Posterior vena cava (tissue), 2 donors: ENCODE measurements at places on chromosomes 7 and 10. TPM values are rescaled to one million over a fixed set of nuclear protein-coding genes. Genes with fewer than 3 reads are reported as not detected.

ZNF804B gene
- total RNA-seq: not detected

C10orf62 gene
- total RNA-seq: 0.19 TPM

PTER gene
- 5.4 TPM for total RNA-seq

UPK3B gene
- 1.1 TPM for total RNA-seq

PNLIPRP2 gene
- total RNA-seq: 1.3 TPM

DNA sequence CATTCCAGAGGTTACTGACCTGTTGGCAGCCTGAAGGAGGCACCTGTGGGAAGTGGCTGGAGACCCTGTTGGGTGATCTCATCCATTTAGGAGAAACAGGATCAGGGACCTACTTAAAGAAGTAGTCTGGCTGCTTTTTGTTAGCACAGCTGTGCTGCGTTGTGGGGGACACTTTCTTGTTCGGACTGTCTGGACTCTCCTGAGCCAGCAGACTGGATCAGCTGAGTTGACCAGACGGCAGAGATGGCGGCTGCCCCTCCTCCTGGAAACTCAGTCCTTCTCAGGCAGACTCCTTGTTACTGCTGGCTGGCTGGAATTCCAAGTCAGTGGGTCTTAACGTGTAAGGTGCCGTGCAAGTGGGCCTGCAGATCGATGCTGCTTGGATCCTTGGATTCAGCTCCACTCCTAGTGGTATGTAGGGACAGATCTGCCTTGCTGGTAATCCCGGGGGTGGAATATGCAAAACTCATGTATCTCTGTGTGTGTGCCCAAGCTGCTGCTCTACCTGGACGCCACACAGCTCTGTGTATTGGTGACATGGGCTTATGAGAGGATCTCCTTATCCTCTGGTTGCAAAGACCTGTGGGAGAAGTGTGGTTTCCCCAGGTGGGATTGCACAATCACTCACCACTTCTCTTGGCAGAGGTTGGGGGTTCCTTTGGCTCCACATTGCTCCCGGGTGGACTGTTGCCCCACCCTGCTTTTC lies 87.3 kb downstream of the CCSER2 start:
- DNase-seq: no peak

GRCh38 chr10:66575251-66575855 lies 350.5 kb upstream of the LRRTM3 start:
- no peak for DNase-seq

DNA sequence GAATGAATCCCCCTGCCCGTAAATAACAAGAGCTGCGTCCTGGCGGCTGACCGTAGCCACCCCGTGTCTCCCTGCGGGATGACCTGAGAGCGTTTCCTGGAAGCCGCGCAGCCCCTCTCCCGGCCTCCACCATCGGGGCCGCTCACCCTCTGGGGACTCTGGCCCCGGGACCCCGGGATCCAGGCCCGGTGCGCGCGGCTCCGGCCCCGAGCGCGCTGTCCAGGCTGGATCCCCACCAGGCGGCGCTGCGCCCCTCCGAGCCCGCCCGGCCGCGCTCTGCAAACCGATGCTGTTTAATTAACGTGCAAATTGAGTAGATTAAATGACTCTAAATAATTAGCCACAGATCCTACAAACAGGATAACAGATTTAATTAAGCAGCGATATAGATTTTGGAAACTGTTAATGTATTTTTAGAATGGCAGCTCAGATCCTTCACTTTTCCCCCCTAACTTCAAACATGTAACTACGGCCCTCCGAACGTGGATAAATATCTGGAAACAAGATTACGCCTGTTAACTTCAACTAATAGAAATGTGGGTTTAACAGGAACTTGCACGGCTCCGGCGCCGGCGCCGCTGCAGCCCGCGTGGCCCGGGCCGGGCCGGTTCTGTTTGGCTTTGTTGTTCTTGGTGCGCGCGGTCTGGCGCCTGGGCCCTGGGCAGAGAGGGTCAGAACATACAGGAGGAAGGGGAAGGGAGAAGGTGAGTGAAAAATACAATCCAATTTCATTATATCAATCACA lies 7.1 kb upstream of the UNCX start:
- no peak for DNase-seq

DNA sequence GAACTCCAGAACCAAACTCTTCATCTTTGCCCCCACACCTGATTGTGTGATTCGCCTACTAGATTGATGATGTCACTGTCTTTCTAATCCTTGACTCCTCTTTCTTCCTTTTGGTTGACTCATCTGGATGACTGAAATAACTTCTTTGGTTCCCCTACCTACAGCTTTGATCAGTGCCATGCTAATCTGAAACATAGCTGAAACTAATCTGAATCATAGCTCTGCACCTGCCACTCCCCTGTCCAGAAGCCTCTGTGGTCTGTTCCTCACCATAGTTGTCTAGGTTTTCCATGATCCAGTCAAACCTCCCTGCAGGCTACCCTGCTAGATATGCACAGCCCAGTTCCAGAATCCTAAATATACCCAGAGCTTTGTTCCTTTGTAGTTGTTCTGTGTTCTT lies 51.9 kb downstream of the ZNF365 start:
- no peak for DNase-seq

DNA sequence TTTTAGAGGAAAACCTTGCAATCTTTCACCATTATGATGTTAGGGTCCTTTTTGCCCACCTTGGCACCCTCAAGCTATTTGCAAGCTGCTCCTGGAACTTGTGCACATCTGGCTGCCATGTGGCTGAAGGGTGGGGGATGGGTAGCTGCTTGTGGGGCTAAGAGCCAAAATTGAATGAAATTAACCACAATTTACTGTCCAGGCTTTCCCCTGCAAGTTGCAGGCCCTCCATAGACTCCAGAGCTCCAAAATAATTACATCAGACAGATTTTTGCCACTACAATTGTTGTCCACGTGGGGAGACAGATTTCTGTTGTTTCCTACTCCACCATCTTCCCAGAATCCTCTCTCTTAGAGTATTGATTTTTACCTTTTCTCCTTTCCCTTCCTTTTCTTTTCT lies 19.1 kb downstream of the PI4K2A start:
- no peak for DNase-seq

DNA sequence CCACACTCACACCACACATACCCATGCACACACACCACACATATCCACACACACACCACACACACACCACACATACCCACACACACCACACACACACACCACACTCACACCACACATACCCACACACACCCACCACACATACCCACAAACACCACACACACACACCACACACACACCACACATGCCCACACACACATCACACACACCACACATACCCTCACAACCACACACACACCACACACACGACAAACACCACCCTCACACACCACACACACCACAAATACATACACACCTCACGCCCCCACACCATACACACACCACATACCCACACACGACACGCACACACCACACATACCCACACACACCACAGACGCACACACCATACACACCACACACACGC lies 119.7 kb downstream of the PON1 start:
- DNase-seq: no peak

DNA sequence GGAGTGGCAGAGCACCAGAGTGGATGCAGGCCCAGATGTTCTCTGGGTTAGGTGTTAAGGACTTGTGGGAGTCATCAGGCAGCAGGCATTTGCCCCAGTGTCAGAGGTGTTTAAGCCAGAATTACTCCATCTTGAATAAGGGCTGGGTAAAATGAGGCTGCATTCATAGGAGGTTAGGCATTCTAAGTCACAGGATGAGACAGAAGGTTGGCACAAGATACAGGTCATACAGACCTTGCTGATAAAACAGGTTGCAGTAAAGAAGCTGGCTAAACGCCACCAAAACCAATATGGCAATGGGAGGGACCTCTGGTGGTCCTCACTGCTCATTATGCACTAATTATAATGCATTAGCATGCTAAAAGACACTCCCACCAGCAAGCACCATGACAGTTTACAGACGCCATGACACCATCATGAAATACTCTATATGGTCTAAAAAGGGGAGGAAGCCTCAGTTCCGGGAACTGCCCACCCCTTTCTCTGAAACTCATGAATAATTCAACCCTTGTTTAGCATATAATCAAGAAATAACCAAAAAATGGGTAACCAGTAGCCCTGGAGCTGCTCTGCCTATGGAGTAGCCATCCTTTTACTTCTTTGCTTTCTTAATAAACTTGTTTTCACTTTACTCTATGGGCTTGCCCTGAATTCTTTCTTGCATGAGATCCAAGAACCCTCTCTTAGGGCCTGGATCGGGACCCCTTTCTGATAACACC lies 882 bp upstream of the LRRC61 start:
- no peak for DNase-seq

- DNase-seq: no peak
These were observed 97.5 kb upstream of the PRSS58 start for GRCh38 chr7:142355328-142355727.

- DNase-seq: no peak
These were observed 121.9 kb downstream of the GFRA1 start for GRCh38 chr10:116151076-116151475.

GRCh38 chr7:101017064-101017777 lies 2.7 kb upstream of the MUC17 start:
- peak; percentile 92 for DNase-seq
